Activated T-helper 2 cell treated with anti-CD3 and anti-CD28 coated beads, Interferon-gamma antibody, Interleukin-2, Interleukin-4, amounts not matched to agents 10 μg/mL and 5 μg/mL and 100 μg/mL, durations not matched to agents 14 hours and 24 hours and 36 hours (primary cell): ENCODE measurements at places on chromosomes 7 and 10.

DNA sequence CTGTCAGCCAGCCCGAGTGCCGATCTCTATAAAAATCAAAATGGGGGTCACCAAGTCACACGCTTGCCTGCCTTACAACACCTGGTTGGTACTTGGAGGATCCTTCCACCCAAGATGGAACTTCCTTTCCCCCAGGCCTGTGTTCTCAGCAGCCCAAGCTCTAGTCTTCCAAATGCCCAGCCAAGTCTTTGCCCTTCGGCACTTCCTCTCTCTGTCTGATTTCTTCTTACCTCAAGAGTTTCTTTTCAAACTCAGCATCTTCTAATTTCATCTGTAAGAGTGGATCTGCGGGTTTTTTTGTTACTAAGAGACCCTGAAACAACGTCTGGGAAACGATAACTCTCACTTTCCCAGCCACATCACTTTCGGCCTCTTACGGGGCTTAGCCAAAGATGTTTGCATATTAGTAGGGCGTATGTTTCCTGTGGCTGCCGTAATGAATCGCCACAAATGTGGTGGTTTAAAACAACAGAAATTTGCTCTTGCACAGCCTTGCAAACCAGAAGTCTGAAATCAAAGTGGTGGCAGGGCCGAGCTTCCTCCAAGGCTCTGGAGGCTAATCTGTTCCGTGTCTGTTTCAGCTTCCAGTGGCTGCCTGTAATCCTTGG is 219.9 kb downstream of the TCF7L2 start:
- H3K27ac ChIP-seq, result no peak overlapping the region
- DNase-seq, result no peak
- no peaks in the 10 kb centered on the region for H3K36me3 ChIP-seq

- H3K36me3 ChIP-seq, result no peaks in the 10 kb centered on the region
- peaks cover 2% of the 10 kb centered on the region for H3K4me1 ChIP-seq
- DNase-seq, result no peak
- H3K4me3 ChIP-seq, result no peak overlapping the region
- H3K27me3 ChIP-seq, result peaks cover 46% of the 10 kb centered on the region
- H3K27ac ChIP-seq, result no peak overlapping the region
These were observed 56.0 kb upstream of the COL13A1 start for GRCh38 chr10:69745698-69746097.

- H3K36me3 ChIP-seq, result no peaks in the 10 kb centered on the region
- no peak for DNase-seq
- no peak overlapping the region for H3K4me3 ChIP-seq
- H3K27ac ChIP-seq, result no peak overlapping the region
- no peaks in the 10 kb centered on the region for H3K27me3 ChIP-seq
These were observed 27.5 kb downstream of the ELMO1 start for GRCh38 chr7:37420946-37421695.

- no peak overlapping the region for H3K4me3 ChIP-seq
- peaks cover 25% of the 10 kb centered on the region for H3K27me3 ChIP-seq
- H3K4me1 ChIP-seq, result peaks cover 4% of the 10 kb centered on the region
- DNase-seq, result no peak
- H3K36me3 ChIP-seq, result no peaks in the 10 kb centered on the region
These were observed 34.9 kb upstream of the STEAP1 start for GRCh38 chr7:90119178-90119971.

DNA sequence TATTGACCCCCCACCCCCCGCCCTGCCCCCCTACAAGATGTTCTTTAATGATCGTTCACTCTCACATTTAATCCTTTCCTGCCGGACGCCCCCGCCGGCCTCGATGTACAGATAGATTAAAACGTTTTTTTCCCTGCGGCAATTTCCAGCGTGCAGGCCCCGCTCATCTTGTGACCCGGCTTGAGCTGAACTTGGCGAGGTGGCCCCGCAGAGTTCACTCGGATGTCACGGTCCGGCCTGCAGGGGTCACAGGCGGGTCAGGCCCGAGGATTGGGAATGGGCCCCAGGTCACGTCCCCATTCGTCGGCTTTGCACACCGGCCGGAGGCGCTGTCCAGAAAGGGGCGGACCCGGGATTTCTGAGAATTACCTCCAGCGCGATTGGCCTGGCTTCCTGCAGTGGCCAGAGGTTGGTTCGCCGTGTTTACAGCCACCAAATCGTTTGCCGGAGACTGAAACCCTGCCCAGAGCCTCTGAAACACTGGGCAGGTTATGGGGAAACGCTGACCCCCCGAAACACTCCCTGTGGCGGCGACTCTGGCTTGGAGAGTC is 1.9 kb upstream of the CYP26A1 start:
- no peak for DNase-seq
- H3K27ac ChIP-seq, result no peak overlapping the region
- H3K4me3 ChIP-seq, result no peak overlapping the region
- peaks cover 25% of the 10 kb centered on the region for H3K4me1 ChIP-seq

DNA sequence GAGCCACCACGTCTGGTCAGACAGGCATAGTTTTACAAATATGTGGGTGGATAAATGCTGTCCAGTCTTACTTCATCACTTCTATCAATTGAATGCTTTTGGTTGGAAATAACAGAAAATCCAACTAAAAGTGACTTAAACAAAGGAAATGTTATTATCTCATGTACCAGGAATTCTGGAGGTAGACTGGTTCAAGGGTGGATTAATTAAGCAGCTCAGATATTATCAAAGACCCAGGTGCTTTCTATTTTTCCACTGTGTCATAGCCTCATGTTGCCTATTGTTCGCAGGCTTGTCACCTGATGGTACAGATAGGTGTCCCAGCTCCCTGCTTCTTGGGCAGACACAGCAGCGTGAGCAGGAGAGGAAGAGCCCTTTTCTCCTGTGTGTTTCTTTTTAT is 156.1 kb upstream of the CTBP2 start:
- no peak overlapping the region for H3K27ac ChIP-seq
- no peaks in the 10 kb centered on the region for H3K27me3 ChIP-seq
- no peak overlapping the region for H3K4me3 ChIP-seq

DNA sequence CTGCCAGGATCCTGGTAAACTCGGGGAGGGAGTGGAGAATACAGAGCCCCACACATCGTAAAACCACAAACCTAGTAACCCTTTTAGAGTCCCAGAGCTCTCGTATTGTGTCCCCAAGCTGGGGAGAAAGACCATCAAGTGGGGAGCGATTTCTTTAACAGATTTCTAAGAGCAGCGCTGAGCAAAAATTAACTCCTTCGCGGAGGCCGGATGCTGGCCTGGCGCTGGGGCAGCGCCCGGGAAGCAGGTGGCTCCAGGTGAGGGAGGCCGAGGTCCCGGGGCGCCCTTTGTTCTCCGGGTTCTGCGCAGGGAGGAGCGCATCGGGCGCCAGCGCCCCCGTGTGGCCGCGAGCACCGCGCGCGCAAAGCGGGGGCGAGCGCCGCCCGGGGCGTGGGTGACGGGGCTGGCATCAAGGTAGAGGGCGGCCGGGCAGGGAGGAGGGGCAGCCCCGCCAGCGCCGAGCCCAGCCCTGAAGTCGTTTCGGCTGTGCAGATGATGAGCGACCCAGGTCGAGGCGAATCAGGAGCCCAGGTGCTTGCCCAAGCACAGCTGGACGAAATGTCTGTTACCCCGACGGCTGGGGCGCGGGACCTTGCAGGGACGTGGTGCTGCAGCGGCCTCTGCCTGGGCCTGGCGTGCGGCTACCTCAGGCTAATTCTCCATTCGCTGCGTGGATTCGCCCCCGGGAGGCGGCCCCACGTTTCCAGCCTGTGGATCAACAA is 10.4 kb upstream of the FGFR2 start:
- DNase-seq, result peak; percentile 30
- no peaks in the 10 kb centered on the region for H3K36me3 ChIP-seq
- no peaks in the 10 kb centered on the region for H3K4me1 ChIP-seq
- no peak overlapping the region for H3K4me3 ChIP-seq
- H3K27me3 ChIP-seq, result peaks cover 15% of the 10 kb centered on the region

DNA sequence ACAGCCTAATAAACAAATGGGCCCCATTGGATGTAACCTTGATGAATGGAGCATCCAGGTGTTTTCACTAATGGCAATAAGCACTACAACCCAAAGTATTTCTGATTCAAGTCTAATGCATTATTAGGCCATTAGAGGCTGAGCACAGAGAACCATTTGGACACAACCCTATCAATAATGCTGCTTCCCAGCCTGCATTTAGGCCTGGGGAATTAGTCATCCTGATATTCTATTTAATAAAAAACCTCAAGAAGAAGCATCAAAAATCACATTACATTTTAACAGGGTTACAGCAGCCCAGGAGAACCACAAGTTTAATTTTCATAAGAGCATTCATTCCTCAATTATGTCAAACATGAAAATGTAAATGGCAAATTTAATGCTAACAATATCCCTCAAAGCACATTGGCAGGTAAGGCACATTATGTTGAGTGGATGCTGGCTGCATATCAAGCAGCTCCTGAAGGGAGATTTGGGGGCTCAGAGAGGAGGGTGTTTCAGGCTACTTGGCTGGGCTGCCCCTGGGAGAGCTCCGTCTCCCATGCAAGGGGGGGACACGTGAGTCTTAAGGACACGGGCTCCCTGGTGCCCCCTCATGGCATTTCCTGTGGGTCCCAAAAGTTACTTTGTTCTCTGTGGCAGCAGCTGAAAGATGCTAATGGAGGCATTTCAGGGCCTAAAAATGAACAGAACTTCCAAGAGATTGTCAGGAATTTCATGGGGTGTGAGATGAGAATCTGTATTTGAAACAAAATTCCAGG is 143.4 kb downstream of the HERPUD2 start:
- DNase-seq, result no peak
- H3K27me3 ChIP-seq, result peaks cover 12% of the 10 kb centered on the region
- no peaks in the 10 kb centered on the region for H3K36me3 ChIP-seq
- H3K4me1 ChIP-seq, result no peaks in the 10 kb centered on the region
- H3K27ac ChIP-seq, result no peak overlapping the region

DNA sequence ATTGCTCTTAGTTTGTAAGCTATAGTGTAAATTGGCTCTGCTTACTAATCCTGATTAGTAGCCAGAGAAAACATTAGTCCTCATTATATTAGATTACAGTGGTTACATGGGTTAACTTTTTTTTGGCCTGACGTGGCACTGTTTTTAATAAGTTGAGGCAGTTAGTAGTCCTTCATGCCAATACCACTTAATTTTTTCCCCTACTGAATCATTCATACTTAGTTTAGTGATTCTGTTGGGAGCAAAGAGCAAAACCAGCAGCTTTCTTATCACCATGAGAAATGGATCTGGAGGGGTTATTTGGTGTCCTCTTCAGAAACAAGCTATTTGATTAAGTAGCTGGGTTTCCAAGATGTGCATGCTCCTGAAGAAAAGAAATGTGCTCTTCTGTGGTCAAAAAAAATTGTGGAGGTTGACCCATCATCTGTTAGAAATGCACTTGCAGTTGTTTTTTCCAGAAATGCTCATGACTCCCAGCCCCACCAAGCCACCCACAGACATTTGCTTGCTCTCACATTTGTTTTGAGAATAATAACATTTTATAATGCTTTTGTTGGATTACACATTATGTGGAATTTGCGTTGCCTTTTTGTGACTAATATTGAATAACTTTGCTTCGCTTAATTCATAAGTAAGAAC is 258.5 kb downstream of the HDAC9 start:
- no peaks in the 10 kb centered on the region for H3K36me3 ChIP-seq
- H3K4me3 ChIP-seq, result no peak overlapping the region
- no peak overlapping the region for H3K27ac ChIP-seq
- no peak for DNase-seq
- H3K4me1 ChIP-seq, result no peaks in the 10 kb centered on the region

- no peak overlapping the region for H3K27ac ChIP-seq
- H3K4me1 ChIP-seq, result peaks cover 7% of the 10 kb centered on the region
- H3K4me3 ChIP-seq, result no peak overlapping the region
These were observed 138.8 kb downstream of the MTPAP start for GRCh38 chr10:30210296-30210695.

DNA sequence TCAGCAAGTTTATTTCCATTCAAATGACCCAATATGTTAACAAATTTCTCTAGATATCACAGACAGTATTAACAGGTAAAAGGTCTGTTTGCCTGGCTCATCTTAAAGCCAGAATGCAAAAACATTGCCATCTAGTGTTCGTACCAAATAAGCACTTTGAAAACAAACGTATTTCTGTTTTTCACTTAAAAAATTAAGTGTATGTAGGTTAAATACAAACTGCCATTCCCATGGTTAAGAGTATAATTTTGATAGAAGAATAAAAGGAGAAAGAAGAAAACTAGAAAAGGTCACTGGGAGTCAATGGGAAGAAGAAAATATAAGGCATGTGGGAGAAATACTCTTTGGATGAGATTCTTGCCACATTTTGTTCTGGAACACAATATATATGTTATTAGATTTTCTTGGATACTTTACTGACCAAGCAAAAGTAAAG is 51.0 kb downstream of the ORC5 start:
- no peak overlapping the region for H3K27ac ChIP-seq
- H3K27me3 ChIP-seq, result no peaks in the 10 kb centered on the region
- DNase-seq, result no peak
- H3K36me3 ChIP-seq, result peaks cover 25% of the 10 kb centered on the region
- H3K4me3 ChIP-seq, result no peak overlapping the region

GRCh38 chr7:14936554-14936953 is 34.0 kb upstream of the DGKB start:
- H3K4me3 ChIP-seq, result no peak overlapping the region
- DNase-seq, result no peak
- no peak overlapping the region for H3K27ac ChIP-seq
- no peaks in the 10 kb centered on the region for H3K4me1 ChIP-seq
- no peaks in the 10 kb centered on the region for H3K27me3 ChIP-seq
- H3K36me3 ChIP-seq, result no peaks in the 10 kb centered on the region

- peaks cover 2% of the 10 kb centered on the region for H3K27me3 ChIP-seq
- H3K4me1 ChIP-seq, result peaks cover 5% of the 10 kb centered on the region
- DNase-seq, result no peak
- no peak overlapping the region for H3K27ac ChIP-seq
- no peaks in the 10 kb centered on the region for H3K36me3 ChIP-seq
These were observed 932 bp downstream of the NYAP1 start for GRCh38 chr7:100484673-100485045.
